T follicular helper cell (primary cell): ENCODE measurements at places on chromosomes 16 and 17.

DNA sequence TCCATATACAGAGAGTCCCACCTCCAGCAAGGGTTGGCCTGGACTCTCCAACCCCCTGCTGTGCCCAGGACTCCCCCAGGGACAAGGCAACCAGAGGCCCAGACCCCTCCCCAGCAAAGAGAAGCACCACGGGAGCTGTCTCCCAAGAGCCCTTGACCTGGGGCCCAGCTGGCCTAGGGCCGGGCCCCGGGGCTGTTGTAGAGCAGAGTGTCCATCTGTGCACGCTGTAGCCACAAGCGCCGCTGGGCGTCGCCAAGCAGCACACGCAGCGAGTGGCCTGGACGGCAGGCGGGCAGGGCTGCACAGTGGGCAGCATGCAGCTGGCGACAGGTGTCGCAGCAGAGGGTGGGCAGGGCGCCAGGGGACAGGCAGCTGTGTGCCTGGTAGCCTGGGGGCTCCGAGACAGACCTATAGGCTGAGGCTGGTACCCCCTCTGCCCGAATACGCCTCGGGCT is 4.3 kb downstream of the SPATA2L start:
- no peak for DNase-seq

GRCh38 chr17:36934144-36934691 is 3.1 kb upstream of the LHX1 start:
- DNase-seq: no peak

DNA sequence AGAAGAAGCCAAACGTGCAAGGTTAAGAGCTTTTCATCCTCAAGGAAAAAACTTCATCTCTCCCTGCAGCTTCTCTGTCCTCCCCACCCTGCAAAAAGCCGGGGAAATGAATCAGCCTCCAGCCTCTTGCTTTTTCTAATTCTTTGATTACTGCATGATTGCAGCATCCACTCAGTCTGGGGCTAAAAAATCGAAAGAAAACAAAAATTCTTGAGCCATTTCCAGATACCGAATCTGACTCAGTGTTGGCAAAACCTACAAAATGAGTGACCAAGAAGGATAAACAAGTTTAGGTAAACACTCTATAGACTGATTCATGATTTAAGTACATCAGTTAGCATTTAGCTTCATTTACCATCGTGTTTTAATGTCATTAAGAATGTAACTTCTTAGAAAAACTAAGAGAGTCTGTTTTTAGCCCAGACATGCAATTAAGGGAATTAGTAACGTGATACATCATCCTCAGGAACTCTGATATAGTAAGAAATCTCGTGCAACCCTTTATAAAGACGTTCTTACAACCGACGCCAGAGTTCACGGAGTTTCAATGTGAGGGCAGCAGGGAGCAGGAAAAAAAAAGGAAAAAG is 287.3 kb upstream of the FOXF1 start:
- no peak for DNase-seq

GRCh38 chr16:49462989-49463371 is 89.4 kb downstream of the C16orf78 start:
- DNase-seq: no peak
